Frontal cortex (tissue), 4 donors: ENCODE measurements at places on chromosomes 6 and 20. TPM values are rescaled to one million over a fixed set of nuclear protein-coding genes. Genes with fewer than 3 reads are reported as not detected.

LY6G5C gene
- total RNA-seq: 5.3 TPM

FAM83B gene
- total RNA-seq: 0.41 TPM

CTCFL gene
- not detected for total RNA-seq

PRDM13 gene
- total RNA-seq: not detected

SLC22A7 gene
- 0.41 TPM for total RNA-seq

HLA-DOB gene
- not detected for total RNA-seq

RAD21L1 gene
- under 0.01 TPM for total RNA-seq

PSORS1C2 gene
- total RNA-seq: not detected
